HFF-Myc (cell line): ENCODE measurements at places on chromosomes 1 and 21.

DNA sequence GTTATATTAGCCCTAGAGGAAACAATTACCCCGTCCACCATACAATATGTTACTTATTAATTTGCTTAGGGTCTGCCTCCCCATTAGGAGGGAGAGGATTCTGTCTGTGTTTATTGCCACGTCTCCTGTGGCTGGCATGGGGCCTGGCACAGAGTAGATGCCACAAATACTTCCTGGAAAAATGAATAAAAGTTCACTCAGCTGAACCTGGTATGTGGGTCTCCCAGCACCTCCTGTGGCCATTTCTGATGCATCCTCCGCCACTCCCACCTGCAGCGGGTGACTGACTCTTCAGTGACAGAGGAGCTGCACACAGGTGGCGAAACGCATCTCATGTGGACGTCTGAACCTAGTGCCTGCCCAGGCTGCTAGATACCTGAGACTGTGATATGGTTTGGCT, 112.7 kb downstream of the CLIC6 start:
- DNase-seq: no peak

- DNase-seq: no peak
Measured at GRCh38 chr1:80171631-80172030, 1165.1 kb upstream of the ADGRL4 start.

DNA sequence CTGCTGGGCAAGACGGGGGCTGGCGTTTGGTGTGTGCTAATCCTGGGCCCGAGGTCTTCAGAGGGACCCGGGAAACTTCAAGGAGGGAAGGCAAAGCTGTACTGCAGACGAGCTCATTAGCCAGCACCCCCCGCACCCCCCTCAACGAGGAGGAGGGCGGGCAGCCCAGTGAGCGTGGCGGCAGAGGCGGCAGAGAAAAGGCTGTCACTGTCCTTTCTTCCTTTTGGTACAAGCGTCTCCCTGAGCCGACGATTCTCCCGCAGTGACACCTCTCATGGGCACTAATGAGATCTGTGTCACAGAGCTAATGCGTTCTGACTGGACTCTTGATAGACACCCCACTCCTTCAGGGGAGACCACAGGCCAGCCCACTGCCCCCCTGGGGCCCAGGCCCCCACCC, 29.5 kb downstream of the DMAP1 start:
- no peak for DNase-seq

GRCh38 chr1:47478090-47478489, 40.2 kb downstream of the FOXD2 start:
- no peak for DNase-seq

DNA sequence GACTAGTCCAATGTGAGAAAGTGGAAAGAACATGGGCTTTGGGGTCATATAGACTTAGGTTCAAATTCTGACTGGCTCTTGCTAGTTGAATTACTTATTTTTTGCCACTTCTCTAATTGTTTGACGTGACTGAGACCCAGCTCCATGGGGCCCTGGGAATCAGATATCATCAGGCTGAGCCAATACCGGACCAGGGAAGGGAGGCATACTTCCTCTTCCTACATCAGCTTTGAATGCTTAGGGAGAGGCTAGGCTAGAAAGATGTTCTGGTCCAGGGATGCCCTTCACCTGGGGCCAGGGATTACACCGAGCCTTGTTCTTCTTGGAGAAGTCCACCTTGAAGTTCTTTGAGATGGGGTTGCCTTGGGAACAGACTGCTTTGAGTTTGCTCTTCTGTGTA, 3.7 kb upstream of the NR1I3 start:
- DNase-seq: no peak

DNA sequence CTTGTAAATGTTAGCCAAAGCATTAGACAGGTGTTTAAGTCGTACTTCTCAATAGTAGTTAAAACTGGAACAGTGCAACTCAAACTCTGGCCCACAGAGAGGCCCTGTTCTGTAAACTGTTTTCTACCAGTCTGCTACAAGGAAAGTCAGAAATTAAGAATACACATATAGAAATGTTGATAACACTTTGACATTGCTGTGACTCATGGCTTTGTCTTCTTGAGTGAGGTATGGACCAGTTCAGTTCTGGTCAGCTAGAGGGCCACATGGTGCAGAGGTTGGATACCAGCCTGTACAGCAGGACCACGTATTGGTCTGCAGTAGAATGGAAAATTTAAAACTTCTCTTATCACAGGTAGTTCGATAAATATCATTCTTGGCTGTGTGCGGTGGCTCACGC, 22.3 kb downstream of the ZBTB8B start:
- no peak for DNase-seq

DNA sequence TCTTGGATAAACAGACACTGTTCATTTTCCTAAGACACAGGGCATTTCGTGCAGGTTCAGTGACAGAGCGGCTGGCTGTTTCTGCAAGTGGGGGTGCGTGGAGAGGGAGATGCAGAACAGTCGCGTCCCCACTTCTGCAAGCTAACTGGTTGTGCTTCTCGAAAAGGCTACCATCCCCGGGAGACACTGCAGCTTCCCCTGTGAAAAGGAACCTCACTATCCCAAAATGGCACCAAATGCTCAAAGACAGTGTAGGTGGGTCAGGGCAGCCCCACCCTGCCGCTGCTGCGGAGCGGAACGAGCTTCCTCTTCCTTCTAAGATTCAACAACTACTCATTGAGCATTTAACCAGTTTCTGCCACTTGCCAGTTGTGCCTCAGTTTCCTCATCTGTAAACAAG, 19.2 kb upstream of the BACE2 start:
- no peak for DNase-seq

- DNase-seq: no peak
Measured at GRCh38 chr1:58813801-58814200, 30.0 kb upstream of the JUN start.

DNA sequence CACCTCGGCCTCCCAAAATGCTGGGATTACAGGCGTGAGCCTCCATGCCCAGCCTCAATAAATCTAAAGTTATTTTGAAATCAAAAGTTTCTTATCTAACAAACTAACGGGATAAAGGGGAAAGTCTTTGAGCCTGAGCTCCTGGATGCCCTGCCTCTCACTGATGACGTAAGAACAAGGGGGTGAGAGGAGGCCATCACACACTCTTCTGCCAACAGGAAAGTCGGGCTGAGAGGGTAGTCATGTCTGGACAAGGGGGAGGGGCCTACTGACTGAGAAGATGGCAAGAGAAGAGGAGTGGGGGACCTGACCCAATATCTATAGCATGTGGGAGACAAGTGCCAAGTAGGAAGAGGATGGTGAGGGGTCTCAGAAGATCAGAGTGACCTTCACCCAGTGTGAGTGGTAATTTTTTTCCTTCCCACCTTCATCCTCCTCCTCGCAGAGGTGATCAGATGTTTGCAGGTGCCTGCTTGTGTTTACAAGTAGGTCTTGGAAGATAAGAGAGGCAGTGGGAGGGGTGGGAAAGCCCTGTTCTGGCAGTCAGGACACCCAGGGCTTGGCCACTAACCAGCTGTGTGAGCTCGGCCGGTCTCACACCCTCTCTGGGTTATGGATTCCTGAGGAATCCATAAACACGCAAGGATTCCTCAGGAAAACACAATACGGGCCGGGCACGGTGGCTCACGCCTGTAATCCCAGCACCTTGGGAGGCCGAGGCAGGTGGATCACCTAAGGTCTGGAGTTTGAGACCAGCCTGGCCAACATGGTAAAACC, 9.6 kb downstream of the UQCRHL start:
- no peak for DNase-seq
